Neural progenitor cell (in vitro differentiated cells): ENCODE measurements at places on chromosomes 13 and 19. TPM values are rescaled to one million over a fixed set of nuclear protein-coding genes. Genes with fewer than 3 reads are reported as not detected.

The EID2 gene
- total RNA-seq: 20.0 and 23.5 TPM in 2 replicates

The CLEC4G gene
- total RNA-seq: not detected in 2 replicates

GRCh38 chr13:31160857-31161556 is 697 bp downstream of the HSPH1 start:
- DNase-seq: peak; percentile 78

- DNase-seq: no peak
Observed at GRCh38 chr13:94228763-94229162, 250.7 kb downstream of the DCT start.

DNA sequence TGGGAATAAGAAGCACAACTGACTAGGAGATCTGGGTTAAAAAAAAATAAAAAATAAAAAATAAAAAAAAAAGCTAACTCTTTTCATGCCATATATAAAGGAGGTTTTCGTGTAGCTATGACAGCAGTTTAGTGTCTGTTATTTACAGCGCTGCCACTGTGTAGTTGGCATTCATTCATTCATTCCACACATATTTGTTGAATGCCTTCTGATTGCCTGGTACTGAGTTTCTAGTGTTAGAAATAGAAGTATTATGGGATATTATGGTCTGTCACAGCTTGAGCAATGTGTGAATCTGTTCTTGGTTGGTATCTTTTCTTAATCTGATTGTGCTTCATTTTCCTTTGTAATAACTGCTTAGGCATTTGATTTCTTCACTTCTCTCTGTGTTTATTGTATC is 237.4 kb downstream of the NBEA start:
- DNase-seq: no peak

GRCh38 chr13:109745702-109746101 is 40.7 kb downstream of the IRS2 start:
- no peak for DNase-seq

DNA sequence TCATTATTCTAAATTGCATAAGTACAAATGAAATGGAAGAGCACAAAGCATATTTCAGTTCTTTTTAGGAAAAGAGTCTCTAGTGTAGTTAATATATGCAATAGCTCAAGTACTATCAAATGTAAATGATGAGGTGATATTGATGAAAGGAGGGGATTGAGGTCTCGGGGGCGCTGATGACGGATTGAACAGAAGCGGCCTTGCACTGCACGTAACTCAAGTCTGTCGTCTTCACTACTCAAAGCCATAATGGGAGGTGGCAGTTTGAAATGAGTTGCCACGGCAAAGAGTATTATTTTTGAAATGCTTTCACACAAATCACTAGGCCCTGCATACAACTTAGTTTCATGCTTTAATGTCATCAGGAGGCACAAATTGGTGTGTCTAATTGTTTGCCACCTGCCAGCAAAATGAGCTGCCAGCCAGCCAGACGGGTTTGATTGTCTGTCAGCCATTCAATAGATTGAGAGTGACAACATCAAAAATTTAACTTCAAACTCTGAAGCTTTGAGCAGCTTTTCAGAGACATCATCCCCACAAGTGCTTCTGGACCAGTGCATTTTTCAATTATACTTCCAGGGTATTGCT is 256.6 kb downstream of the NBEA start:
- DNase-seq: no peak

DNA sequence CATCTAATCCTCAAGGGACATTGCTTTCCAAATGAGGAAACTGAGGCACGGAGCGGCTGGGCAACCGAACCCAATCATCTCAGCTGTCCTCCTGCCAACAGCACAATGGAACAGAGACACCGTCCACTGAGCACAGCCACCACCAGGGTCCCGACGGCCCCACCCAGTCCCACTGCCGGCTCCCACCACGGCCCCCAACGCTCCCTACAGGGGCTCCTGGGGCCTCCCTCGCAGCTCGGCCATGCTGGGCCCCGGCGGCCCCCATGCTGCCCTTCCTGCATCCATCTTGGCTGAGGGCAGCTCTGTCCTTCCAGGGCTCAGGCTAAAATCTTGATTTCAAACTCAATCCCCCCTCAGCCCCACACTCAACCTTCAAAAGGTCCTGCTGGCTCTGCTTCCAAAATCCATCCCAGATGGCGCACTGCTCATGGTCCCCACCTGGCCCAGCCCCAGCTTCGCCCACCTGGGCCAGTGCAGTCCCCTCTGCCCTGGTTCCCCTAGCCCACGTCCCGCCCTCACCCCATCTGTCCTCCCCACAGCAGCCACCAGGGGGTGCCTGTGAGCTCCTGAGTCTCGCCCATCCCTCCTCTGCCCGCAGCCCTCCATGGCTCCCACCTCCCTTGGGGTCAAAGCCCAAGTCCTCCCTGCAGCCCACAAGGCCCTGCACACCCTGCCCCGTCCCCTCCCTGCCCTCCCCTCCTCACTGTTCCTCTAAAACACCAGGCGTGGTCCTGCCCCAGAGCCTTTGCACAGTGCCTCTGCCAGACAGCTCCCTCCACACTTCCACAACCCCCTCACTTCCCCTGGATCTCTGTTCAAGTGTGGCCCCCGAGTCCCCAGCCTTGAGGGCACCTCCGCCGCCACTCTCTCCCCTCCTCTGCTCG is 7.9 kb downstream of the PIP5K1C start:
- DNase-seq: no peak

GRCh38 chr13:110575322-110576069 is 14.0 kb upstream of the RAB20 start:
- DNase-seq: peak; percentile 18

DNA sequence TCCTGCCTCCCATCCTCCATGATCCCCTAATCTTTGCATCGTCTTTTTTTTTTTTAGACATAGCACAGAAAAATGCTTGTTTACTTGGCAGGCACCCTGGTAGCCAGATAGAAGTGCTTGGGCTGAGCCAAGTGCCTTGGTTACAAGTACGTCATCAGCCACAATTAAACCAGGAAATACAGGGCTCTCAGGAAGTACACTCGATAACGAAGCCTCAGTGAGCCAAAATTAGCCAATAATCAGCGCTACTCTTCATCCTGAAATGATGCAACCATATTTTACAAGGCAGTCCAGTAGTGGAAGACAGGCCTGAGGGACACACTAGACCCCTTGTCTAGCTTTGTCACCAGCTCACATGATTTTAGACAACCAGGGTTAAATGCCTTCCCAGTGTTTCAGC is 194.0 kb upstream of the NBEA start:
- DNase-seq: no peak
